ENCODE measurements at places on chromosomes 3 and 15.

DNA sequence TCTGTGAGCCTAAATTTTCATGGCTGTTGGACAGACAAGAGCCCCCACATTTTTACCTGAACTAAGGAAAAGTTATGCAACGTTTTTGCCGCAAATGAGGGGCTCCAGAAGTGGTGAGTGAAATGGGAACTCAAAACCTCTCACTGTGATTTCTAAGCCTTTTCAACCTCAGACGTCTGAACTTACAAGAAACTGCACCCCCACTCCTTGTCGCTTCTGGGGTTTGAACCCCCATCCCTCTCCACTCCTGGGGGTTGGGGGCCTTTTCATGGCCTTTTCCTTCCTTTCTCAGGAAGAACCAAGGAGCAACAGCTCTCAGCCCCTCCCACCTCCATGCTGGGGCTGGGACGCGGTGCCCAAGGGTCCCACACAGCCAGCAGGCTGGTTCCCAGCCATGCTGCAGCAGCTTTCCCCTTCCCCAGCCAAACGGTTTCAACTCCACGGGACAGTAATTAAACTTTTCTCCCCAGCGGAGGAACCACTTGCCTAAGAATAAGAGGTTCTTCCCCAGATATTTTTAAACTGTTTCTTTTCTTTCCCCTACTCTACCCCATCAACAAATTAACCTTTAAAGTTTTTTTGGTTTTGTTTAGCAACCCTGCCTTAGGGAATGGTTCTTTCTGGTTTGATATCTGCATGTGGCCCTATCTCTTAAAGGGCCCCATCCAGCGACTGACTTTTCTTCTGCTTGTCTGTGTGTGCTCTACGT is 387.6 kb upstream of the CBLB start:
- no peak for DNase-seq

DNA sequence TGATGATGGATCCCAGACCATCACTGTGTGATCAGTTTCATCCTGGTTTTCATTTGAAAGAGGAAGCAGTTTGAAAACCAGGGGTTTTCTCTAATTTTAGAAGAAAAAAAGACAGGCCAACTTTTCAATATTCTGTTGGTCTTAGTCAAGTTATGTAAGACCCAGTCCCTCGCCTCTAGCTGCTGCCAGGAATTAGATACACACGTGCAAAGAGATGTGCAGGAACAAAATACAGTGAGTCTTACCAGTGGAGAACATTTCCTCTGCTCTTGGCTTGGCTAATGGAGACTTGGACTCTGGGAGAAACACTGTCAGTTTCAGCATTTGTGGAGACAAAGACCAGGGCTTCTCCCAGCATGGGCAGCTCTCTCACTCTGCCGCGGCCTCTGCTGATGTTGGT is 214.9 kb upstream of the C2CD4B start:
- no peak for DNase-seq

DNA sequence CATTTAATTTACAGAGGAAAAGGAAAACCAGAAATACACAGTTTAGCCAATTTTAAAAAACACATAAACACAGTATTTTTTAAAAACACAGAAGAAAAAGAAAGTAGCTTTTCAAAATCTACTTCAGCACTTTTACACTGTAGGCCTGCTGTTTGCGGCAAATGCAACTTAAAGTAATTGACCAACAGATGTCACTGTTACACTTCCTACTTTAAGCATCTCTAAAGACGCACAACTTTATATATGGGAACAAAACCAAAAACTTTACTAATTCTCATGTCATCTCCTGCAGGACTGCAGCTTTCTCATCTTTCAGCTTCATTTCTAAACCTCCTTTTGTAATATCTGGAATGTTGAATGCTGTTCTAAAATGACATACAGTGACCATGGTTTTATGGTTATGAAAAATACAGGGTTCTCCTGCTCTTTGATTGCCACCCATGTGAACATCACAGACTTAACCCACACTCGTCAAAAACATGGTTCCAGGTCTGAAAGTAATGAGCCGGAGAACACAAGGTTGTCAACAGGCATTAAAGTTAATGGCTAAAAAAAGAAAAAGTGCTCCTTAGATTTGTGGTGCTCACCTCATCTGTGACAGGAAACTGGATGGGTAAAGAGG is 107.9 kb downstream of the FMN1 start:
- peak; percentile 52 for DNase-seq

DNA sequence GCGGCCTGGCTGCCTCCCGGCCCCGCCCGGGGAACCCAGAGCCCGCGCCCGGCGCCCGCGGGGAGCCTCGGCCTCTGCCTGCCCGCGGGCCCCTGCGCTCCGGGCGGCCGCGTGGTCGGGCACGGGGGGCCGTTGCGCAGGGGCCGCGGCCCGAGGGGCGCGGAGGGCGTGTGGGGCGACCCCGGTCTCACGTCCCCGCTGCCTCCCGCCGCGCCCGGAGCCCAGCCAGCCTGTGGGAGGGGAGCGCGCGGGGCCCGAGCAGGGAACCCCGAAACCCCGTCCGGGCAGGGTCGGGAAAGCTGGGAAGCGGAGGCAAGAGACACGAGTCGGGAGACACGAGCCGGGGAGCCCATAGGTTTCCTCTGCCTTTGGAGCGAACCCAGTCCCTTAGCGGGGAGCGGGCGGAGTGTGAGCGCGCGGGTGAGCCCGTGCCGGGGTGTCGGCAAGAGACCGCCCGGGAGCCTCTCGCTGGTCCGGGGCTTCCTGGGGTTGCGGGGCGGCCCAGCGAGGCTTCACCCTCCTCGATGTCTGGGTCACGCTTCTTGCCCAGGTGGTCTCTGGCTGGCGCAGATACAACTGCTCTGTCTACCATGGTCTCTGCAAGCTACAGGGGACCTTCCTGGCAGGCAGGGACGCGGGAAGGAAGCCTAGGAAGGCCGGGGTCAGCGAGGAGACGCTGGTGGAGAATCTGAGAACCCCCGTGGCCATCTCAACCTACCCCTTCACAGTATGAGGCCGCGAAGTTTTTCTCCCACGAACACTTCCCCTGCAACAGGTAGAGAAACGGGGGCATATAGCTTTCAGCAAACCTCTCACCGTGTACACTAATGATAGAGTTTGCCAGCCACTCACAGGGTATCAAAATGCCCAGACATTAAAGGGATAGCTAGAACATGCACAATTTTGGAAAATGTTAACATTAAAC is 586 bp downstream of the LRRK1 start:
- peak; percentile 30 for DNase-seq

DNA sequence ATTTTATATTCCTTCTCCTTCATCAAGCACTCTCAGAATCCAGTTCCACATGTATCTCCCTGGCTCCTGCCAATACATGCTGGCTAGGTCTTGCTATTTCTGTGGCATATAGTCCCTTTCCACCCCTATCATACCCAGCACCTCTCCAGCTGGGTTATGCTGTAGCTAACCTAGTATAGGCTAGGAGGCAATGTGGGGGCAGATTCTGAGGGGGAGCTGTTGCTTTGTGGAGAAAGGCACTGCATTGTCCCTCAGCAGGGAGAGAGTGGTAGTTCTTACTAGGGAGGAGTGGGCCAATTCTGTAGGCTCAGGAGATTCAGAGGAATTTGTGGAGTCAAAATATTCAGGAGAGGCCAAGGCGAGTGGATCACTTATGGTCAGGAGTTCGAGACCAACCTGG is 39.4 kb upstream of the UBL7 start:
- no peak for DNase-seq

DNA sequence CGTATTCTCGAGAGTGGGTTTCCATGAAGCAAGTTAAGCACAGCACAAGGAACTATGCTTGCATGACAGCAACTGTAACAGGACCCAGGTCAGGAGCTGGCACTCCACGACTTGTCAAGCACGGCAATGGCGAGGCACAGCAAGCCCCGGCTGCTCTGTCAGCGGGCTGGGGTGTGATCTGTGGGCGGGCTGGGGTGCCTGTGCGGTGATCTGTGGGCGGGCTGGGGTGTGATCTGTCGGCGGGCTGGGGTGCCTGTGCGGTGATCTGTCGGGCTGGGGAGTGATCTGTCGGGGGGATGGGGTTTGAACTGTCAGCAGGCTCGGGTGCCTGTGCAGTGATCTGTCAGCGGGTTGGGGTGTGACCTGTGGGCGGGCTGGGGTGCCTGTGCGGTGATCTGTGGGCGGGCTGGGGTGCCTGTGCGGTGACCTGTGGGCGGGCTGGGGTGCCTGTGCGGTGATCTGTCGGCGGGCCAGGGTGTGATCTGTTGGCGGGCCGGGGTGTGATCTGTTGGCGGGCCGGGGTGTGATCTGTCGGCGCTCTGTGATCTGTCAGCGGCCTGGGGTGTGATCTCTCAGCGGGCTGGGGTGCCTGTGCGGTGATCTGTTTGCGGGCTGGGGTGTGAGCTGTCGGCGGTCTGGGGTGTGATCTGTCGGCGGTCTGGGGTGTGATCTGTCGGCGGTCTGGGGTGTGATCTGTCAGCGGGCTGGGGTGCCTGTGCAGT is 205.7 kb downstream of the XXYLT1 start:
- no peak for DNase-seq

- DNase-seq = no peak
Measured at GRCh38 chr3:123453675-123454074, 4.8 kb upstream of the ADCY5 start.

DNA sequence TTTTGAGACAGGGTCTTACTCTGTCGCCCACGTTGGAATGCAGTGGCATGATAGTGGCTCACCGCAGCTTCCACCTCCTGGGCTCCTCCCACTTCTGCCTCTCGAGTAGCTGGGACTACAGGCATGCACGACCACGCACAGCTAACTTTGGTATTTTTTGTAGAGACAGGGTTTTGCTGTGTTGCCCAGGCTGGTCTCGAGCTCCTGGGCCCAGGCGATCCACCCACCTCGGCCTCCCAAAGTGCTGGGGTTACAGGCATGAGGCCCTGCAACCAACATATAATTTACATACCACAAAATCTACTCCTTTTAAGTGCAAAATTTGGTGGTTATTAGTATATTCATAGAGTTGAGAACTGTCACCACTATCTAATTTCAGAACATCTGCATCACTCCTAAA is 31.7 kb downstream of the CCDC14 start:
- DNase-seq = no peak

- DNase-seq = no peak
Measured at GRCh38 chr15:49309889-49310288, 113.2 kb upstream of the FGF7 start.

GRCh38 chr3:63043631-63044030 is 168.4 kb upstream of the CADPS start:
- DNase-seq = no peak

- no peak for DNase-seq
Measured at GRCh38 chr3:124532071-124532470, 198.2 kb upstream of the UMPS start.

GRCh38 chr3:169052465-169053302 is 610.8 kb downstream of the MECOM start:
- DNase-seq = no peak

DNA sequence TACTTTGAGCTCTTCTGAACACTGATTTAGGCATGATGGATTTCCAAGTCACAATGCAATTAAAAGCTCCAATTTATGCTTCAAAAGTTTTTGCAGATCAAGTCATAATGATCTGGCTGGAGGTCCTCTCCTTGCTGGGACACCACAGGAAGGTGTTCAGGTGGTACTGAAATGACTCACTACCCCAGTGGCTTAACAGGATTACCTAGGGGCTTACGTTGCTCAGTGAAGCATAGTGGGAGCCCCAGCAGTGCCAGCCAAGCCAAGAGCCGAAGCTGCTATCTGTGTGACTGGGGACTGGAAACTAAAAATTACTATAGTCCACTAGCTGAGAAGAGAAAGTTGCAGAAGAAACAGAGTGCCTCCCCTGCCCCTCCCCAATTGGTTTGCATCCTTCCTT is 110.1 kb upstream of the LPP start:
- DNase-seq = no peak

GRCh38 chr3:151580591-151580990 is 119.7 kb upstream of the IGSF10 start:
- no peak for DNase-seq

DNA sequence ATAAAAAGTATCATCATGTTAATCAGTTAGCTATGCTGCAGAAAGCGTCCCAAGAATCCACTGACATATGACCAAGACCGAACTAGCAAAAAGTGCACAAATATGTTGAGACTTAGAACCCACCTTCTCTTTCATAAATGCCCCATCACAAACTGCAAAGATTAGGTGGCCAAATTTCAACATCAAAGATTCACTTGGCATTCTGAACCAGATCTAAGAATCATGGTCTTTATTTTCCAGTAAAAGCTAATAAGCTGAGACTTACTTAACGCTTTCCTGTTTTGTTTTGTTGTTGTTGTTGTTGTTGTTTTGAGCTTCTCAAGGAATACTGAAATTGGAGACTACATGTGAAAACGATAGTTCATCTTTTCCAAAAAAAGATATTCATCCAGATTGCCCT is 62.4 kb downstream of the ZBTB20 start:
- DNase-seq = no peak

GRCh38 chr15:39846108-39846507 is 63.5 kb upstream of the FSIP1 start:
- peak; percentile 75 for DNase-seq

GRCh38 chr3:126676919-126677705 is 22.2 kb upstream of the TXNRD3 start:
- DNase-seq = no peak

- DNase-seq = no peak
Measured at GRCh38 chr15:31740203-31740602, 290.1 kb upstream of the CHRNA7 start.

GRCh38 chr3:43062564-43063040 is 43.3 kb downstream of the POMGNT2 start:
- DNase-seq = no peak

- DNase-seq = no peak
Measured at GRCh38 chr3:37137516-37137915, 36.9 kb downstream of the LRRFIP2 start.

DNA sequence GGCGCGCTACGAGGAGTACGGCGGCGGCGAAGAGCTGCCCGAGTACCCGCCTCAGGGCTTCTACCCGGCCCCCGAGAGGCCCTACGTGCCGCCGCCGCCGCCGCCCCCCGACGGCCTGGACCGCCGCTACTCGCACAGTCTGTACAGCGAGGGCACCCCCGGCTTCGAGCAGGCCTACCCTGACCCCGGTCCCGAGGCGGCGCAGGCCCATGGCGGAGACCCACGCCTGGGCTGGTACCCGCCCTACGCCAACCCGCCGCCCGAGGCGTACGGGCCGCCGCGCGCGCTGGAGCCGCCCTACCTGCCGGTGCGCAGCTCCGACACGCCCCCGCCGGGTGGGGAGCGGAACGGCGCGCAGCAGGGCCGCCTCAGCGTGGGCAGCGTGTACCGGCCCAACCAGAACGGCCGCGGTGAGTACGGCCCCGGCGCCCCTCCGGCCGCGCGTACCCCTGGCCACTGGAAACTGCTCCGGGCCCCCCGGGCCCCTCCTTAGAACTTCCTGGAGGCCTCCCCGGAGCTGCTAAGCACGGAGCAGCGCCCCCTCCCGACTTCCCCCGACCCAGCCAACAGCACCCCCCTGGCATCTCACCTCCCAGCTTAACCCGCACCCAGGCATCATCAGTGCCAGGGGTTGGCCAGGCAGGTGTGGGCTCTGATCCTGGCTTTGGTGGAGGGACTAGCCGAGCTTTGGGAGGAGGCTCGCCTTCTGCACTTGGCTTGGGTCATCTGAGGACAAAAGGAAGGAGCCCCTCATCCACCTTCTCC is 1.4 kb downstream of the LOXL1 start:
- DNase-seq = peak; percentile 61

DNA sequence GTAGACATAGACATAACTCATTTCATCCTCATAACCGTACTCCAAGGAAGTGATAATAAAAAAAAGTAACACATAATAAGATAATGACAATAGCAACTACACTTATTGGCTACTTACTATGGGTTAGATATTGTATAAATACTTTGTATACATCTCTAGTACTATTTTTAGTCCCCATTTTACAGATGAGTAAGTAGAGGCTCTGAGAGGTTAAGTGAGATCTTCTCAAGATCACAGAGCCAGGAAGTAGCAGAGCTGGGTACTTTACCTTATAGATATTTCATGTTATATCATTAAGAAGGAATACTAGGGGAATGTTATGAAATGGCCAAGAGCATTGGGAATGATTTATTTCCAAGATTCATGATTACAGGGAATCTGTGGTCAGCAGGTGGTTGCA is 49.4 kb upstream of the ADAMTSL3 start:
- no peak for DNase-seq

All from ACHN (cell line).